NCI-H187 (cell line): ENCODE measurements at places on chromosomes 11 and 22.

- DNase-seq = no peak
Observed at GRCh38 chr11:44611687-44612434, 46.4 kb downstream of the CD82 start.

- no peak for DNase-seq
Observed at GRCh38 chr11:19080579-19080993, 20.1 kb upstream of the MRGPRX2 start.

DNA sequence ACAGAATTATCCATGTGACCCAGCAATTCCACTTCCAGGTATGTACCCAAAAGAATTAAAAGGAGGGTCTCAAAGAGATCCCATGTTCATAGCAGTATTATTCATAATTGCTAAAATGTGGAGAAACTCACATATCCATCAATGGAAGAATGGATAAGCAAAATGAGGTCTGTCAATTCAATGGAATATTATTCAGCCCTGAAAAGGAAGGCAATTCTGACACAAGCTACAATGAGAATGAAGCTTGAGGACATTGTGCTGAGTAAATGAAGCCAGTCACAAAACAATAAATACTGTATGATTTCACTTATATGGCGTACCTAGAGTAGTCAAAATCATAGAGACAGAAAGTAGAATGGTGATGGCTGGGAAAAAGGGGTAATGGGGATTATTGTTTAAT, 19.4 kb upstream of the EMID1 start:
- DNase-seq = no peak

DNA sequence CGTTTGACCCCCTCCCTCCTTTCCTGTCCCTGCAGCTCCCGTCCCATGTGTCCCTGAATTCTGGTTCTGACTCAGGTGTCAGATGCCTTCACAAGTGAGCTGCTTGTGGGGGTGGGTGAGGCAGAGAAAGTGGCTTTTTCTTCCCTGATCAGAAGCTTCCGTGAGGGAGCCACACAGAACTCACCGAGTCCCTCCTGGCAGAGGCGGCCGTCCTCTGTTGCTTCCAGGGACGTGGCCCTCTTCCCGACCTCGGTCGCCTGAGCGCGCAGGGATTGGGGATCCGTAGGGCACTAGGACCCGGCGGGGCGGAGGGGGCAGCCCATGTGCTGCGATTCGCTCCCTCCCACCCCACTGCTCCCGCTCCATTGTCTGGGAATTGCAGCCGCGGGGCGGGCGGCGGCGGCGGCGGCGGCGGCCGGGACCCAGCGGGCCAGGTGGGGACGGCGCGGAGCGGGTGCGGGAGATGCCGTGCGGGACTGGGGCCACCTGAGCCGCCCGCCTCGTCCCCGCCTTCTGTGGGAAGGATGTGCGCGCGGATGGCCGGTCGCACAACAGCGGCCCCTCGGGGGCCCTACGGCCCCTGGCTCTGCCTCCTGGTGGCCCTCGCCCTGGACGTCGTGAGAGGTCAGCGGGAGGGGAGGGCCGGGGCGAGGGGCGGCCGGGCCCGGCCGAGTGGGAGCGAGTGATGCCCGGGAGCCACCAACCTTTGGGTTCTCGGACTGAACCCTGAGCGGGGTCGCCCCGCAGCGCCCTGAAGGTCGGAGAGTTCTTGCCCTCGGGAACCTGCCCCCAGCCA, at the start of gene TMEM132A:
Gene TMEM132A (plus strand): TSS at position 351 of the 796 bp plus-strand sequence. CDS start 174 bp downstream, at position 525.
- peak; percentile 78 for DNase-seq

DNA sequence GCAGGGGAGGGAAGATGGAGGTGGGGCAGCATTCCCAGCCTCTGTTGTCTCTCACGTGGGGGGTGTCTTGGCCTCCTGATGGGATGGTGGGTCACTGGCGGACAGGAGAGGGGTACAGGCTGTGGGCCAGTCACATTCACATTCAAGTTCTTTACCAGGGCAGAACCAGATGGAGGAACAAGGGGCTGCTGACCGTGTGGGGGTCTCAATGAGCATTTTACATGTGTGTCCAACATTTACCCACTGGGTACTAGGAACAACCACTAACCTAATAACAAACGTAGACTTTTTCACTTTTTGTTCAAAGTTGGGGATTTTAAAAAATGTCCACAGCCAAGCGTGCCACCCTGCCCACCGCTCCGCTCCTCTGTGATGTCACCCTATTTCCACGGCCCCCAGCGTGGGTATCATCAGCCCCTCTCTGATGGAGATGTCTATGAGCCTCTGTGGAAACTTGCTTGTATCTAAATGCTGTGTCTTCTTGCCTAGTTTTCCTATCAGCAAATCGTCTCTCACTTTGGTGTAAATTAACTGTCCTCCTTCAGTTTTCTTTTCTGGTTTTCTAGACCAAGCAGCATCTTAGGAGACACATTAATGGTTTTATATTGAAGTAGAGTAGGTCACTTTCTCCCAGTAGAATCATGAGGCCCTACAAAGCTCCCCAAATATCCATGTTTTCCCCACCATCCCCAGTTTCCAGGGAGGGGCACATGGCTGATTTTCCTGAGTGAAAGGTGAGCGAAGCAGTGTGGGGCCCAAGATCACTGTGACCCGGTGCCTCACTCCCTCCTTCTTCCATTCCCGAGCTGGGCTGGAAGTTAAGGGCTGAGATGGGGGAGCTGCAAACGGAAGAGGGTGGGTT, 936.7 kb downstream of the BRD1 start:
- DNase-seq = no peak

DNA sequence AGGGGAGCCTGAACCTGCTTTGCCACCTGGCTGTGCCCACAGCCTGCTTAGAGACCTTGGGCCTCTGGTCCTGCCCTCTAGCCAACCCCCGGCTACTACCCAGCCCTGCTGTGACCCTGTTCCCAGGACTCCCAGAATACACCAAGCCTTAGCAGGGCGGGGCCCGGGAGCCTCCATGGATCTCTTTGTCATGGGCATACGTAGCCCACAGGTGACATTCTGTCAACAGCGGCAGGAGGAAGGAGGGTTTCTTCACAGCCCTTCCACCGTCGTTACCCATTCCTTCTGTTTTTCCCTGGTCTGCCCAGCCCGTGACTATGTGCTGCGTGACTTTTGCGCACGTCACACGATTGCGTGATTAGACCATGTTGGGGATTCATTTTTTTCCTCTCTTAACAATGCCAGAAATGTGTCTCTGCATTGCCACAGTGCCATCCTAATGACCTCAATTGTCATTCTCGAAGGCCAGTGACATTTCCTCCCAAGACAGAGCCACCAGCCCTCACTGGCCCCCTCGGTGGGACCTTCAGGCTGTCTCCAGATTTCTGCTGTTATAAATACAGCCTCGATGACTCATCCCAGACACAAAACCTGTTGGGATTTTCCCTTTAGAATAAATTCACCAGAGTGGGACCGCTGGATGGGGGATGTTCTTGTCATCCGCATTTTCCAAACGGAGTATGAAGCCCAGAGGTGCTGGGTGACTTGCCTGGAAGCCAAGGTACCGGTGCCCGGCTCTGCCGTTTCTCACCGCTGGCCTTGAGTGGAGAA, 9.0 kb downstream of the SYT12 start:
- DNase-seq = no peak

GRCh38 chr22:40308999-40309573, 37.2 kb upstream of the ADSL start:
- DNase-seq = no peak
